Omental fat pad (tissue), 4 donors: ENCODE measurements at places on chromosomes 7 and 10.

GRCh38 chr10:131184503-131184902, 127.0 kb downstream of the TCERG1L start:
- no peak for DNase-seq

DNA sequence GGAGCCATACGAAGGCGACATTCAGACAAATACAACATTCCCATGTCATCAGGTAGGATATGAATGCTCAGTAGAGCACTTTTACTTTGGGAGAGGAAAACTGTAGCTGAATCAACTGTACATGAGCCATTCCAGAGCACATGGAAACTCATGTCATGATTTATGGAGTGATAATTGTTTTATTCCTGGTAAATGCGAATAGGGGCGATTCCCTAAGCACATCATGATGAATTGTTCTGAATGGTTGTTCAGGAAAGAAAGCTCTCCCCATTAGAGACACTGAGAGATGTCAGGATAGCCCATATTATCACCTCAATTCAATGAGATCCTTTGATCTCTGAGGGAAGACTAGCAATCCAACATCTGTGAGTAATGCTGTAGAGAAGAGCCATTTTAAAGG, 243.6 kb downstream of the FOXP2 start:
- no peak for DNase-seq

- DNase-seq = no peak
Observed at GRCh38 chr10:86851328-86852207, 95.1 kb downstream of the BMPR1A start.

- DNase-seq = no peak
Observed at GRCh38 chr10:22554461-22555182, 159.8 kb downstream of the PIP4K2A start.

DNA sequence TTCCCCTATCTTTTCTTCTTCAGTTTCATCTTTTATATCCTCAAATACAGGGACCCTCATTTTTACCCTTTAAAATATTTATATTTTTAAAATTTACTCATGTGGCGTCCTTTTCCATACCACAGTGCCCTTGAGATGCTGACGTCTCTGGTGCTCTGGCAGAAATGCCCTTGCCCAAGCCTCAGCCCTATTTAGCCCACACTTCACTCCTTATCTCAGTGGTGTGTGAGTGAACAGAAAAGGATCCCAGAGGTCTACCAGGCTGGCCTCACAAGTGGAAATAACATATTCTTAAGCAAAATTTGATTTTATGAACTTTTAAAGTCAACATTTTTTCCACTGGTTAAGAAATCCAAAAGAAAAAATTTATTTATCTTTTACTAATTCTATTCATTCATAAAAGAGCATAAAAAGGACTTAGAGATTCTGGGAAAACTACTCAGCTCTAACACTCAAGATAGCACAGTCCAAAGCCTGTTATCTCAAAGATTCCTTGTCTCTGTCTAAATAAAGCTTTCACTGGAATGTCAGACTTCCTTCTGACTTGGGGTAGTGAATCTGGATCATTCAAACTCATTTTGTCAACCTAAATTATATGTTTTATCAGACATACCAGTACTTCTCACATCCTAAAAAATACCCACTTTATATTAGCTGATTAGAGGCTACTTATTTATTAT, at the start of gene NEBL:
Gene NEBL, minus strand, starts transcription at position 166 of the 680 bp plus-strand sequence. Its CDS starts 106 bp downstream, at position 60.
- no peak for DNase-seq

- no peak for DNase-seq
Observed at GRCh38 chr10:83886871-83887270, 252.4 kb upstream of the GHITM start.

- no peak for DNase-seq
Observed at GRCh38 chr7:154373956-154374355, 321.8 kb downstream of the DPP6 start.

DNA sequence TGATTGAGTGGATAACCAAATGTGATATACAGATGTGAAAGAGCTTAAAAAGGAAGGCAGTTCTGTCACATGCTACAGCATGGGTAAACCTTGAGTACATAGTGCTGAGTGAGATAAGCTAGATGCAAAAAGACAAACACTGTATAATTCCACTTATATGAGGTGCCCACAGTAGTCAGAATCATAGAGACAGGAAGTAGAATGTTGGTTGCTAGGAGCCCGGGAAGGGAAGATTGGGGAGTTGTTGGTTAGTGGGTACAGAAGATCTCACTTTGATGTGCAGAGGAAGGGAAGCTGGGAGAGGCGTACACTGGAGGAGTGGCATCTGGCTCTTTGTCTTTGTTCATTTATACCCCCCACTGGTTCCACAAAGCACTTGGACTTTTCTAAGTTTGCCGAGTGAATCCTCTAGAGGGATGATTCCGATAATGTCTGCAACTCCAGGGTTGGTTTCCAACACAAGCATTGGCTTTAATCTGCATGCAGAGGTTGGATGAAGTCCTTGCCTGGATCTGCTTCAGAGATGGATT, 39.5 kb downstream of the TSPAN14 start:
- no peak for DNase-seq

- DNase-seq = no peak
Observed at GRCh38 chr10:131667047-131667446, 233.8 kb upstream of the PPP2R2D start.

- DNase-seq = no peak
Observed at GRCh38 chr7:106371629-106372028, 86.8 kb upstream of the NAMPT start.

DNA sequence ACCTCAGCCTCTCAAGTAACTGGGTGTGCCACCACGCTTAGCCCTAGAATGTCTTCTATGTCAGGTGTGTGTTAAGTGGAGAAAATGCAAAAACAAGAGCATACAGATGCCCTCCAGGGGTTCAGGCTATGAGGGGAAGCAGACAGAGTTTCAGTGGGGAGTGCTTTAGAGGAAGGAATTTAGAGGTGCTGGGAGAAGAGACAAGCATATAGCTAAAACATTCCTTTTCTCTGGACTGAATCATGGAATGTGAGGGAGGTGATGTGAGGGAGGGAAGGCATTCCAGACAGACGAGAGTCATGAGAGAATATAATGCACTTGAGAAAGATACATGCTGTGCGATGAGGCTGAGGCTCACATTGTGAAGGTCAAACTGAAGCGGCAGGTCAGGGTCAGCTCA, 6.6 kb upstream of the ZNF786 start:
- DNase-seq = no peak

DNA sequence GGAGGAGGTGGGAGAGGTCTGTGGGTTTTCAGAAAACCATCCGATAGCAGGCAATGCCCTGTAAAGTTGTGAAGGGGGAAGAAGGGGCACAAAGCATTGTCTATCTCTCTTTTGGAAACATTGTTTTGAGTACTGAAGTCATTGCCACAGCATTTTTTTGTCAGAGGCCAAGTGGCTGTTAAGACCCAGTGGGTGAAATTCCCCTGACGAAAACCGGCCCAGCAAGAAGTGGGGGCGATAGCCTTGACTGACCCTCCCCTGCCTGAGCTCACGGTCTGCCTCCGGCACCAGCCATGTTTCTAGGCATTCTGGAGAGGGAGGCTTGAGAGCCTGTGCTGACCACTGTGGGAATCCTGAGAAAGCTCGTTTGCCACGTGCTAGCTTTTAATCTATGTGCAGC, 144.7 kb downstream of the RPS24 start:
- no peak for DNase-seq

DNA sequence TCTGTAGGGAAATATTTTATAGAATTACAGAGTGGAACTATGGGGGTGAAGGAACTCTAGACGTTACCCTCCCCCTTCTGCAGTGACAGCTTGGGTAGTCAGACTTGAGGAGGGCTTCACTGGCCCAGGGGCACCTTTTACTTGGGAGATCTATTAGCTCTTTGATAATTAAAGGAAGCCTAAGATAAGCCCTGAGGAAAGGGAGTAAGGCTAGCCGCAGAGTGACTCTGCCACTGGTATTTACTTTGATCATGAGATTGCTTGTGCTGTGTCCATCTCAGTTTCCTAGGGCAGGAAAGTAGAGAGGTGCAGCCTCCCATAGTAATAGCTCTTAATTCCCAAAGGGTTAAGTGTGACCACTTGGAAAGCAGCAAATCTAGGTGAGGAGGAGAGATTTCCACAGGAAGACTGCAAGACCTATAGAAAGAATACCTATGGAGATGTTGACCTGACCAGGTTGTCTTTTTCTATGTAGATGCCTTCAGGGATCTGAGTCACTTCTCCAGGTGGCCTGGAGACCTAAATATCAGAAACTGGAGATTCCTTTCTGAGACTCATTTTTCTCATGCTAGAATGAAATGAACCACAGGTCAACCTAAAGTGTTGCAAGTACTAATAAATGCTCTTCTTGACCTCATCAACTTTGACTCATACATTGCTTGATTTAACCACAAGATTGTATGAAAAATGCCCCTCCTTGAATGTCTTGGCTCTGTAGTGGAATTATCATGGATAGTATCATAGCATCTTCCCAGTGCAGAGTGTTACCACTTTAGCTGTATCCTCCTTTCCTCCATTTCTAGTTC, 447.3 kb upstream of the GHITM start:
- DNase-seq = no peak

GRCh38 chr10:543131-543530, 146.3 kb downstream of the DIP2C start:
- DNase-seq = no peak

- no peak for DNase-seq
Observed at GRCh38 chr10:125155101-125155500, 5.3 kb downstream of the CTBP2 start.

GRCh38 chr7:41098846-41099245, 604.0 kb downstream of the INHBA start:
- DNase-seq = no peak

- no peak for DNase-seq
Observed at GRCh38 chr7:29146888-29147609, 712 bp upstream of the CPVL start.

GRCh38 chr10:51422311-51423120, 276.9 kb downstream of the CSTF2T start:
- no peak for DNase-seq

GRCh38 chr10:79320820-79321493, 26.3 kb upstream of the PPIF start:
- no peak for DNase-seq

DNA sequence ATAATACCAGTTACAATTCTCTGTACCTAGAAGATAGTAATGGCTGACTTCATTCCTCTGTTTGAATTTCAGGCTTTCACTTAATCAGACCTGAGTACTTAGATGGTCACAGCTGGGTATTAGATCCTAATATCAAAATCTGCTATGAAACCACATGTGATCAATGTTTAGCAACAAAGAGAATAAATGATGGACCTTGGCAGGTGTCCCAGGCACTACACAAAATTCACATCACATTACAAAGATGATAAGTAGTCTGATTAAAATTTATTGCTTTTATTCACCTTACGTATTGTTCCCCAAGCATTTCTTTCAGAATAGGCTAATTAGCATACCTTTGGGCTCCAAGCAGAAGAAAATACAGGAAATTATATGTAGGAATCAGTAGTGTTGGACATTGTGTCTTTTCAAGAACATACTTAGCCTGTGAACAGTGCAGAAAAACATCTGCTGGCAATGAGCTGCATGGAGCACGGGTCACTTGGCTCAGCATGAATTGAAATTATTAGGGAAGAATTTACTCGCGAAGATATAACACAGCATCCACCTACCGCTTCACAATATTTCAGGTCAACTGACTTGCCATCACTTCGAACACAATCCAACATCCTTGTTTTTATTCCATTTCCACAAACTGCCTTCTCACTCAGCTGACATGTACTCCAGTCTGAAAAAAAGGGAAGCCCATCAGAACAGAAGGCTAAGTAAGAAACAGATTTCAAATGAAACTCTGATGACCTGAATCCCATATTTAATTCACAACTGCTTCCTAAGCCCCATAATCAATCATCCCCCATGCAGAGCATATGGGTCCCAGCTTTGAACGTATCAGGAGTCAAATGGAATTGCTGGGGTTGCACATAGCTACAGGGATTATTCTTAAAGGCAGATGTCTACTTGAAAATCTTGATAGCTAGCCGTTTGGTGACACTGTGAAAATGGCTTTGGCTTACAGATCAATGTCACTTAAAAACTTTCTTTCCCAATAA, 421.0 kb downstream of the THSD7A start:
- no peak for DNase-seq

GRCh38 chr7:31029251-31030042, 22.7 kb upstream of the ADCYAP1R1 start:
- no peak for DNase-seq

DNA sequence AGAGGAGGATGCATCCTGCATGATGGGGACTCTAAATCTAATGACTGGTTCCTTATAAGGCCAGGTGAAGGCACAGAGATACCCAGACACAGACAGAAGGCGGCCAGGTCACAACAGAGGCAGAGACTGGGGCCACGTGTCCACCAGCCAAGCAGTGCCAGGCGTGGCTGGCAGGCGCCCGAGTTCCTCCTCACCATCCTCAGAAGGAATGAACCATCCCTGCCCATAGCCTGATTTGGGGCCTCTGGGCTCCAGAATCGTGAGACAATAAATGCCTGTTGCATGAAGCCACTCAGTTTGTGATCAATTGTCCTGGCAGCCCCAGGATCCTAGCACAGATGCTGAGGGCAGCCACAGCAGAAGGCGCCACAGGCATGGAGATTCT, 69.0 kb upstream of the TNRC18 start:
- no peak for DNase-seq

- no peak for DNase-seq
Observed at GRCh38 chr10:51313251-51313650, 239.0 kb downstream of the PRKG1 start.

- no peak for DNase-seq
Observed at GRCh38 chr10:51214207-51215196, 140.2 kb downstream of the PRKG1 start.

- no peak for DNase-seq
Observed at GRCh38 chr10:69375307-69376151, 41.2 kb downstream of the TACR2 start.

DNA sequence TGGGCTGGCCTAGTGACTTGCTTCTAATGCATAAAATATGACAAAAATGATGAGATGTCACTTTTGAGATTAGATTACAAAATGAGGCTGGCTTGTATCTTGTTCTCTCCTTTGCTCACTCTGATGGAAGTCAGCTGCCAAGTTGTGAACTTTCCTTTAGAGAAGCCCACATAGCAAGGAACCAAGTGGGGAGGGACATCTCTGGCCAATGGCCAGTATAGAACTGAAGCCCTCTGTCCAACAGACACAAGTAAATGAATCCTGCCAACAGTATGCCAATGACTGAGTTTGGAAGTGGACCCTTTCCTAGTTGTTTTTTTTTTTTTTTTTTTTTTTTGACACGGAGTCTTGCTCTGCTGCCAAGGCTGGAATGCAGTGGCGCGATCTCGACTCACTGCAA, 3.3 kb downstream of the ZC3HC1 start:
- DNase-seq = no peak

GRCh38 chr7:6448943-6449543, 1.3 kb upstream of the DAGLB start:
- DNase-seq = no peak

DNA sequence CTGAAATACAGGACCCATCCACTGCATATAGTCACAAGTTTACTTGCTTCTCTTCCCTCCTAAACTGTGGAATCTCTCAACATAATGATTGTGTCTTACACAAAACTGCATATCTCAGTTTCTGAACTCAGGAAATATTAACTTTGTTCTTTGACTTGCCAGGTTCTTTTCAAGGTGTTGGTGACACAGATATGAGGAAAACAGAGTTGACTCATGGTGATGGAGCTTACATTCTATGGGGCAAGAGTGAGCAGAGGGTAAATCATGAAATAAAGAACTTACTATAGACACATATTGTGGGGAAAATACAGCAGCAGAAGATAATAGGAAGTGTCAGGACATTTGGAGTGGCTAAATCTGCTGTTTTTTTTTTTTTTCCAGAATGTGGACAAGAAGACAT, 72.5 kb upstream of the IGFBP3 start:
- DNase-seq = no peak

- no peak for DNase-seq
Observed at GRCh38 chr10:18463673-18464211, 187.6 kb downstream of the NSUN6 start.
